ENCODE measurements at places on chromosomes 7 and 10. TPM values are rescaled to one million over a fixed set of nuclear protein-coding genes. Genes with fewer than 3 reads are reported as not detected.

PRSS1 gene
- not detected for polyA plus RNA-seq

GRCh38 chr10:19791032-19791431 is 25.2 kb upstream of the PLXDC2 start:
- H3K27me3 ChIP-seq, result no peaks in the 10 kb centered on the region
- H3K4me3 ChIP-seq, result no peak overlapping the region
- no peak for DNase-seq
- no peaks in the 10 kb centered on the region for H3K4me1 ChIP-seq

PLEKHS1 gene
- polyA plus RNA-seq, result 0.17 TPM

- no peaks in the 10 kb centered on the region for H3K36me3 ChIP-seq
- DNase-seq, result no peak
- H3K27ac ChIP-seq, result no peak overlapping the region
Observed at GRCh38 chr10:132617737-132618052, 80.1 kb downstream of the INPP5A start.

DNA sequence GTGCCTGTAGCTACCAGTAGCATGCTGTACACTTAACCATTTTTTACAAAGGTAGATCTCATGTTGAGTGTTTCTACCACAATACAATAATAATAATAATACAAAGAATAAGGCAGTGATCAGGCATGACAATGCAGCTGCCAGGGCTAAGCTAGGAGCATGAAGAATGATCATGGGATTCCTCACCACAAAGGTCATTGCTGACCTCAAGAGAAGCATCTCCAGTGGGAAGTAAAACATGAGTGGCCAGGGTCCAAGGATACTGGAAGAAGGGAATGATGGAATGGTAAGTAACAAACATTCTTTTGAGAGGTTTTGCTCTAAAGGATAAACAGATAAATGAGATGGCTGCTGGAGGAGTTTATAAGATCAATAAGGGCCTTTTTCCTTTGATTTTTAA is 591.1 kb downstream of the TNS3 start:
- DNase-seq, result no peak
- H3K4me1 ChIP-seq, result no peaks in the 10 kb centered on the region
- H3K27me3 ChIP-seq, result no peaks in the 10 kb centered on the region

GRCh38 chr7:40199076-40199802 is 64.4 kb downstream of the SUGCT start:
- H3K36me3 ChIP-seq, result no peaks in the 10 kb centered on the region

ITGA8 gene
- 10.8 TPM for polyA plus RNA-seq

DNA sequence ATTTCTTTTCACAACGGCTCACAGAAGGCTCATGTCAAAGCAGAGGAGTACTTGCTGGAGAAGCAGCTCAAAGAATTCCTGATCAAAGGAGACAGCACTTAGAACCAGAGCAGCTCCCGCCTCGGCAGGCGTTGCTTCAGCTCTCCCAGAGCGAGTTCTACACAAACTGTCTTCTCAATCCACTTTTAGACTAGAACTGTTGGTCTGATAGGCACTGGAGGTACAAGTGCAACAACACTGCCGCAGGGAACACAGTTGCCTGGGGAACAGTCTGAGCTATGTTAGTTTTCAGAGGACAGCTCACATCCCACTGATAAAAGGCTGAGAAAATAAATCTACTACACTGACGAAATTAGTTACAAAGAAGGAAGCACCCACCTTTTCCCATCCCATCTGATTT is 35.4 kb downstream of the CYTH3 start:
- H3K36me3 ChIP-seq, result no peaks in the 10 kb centered on the region
- no peaks in the 10 kb centered on the region for H3K27me3 ChIP-seq
- DNase-seq, result no peak
- H3K4me1 ChIP-seq, result no peaks in the 10 kb centered on the region
- no peak overlapping the region for H3K27ac ChIP-seq

Data from kidney (tissue), 22 donors.